Caki2 (cell line): ENCODE measurements at places on chromosomes 12 and 14. TPM values are rescaled to one million over a fixed set of nuclear protein-coding genes. Genes with fewer than 3 reads are reported as not detected.

The OR4N5 gene
- not detected in 2 replicates for total RNA-seq

DNA sequence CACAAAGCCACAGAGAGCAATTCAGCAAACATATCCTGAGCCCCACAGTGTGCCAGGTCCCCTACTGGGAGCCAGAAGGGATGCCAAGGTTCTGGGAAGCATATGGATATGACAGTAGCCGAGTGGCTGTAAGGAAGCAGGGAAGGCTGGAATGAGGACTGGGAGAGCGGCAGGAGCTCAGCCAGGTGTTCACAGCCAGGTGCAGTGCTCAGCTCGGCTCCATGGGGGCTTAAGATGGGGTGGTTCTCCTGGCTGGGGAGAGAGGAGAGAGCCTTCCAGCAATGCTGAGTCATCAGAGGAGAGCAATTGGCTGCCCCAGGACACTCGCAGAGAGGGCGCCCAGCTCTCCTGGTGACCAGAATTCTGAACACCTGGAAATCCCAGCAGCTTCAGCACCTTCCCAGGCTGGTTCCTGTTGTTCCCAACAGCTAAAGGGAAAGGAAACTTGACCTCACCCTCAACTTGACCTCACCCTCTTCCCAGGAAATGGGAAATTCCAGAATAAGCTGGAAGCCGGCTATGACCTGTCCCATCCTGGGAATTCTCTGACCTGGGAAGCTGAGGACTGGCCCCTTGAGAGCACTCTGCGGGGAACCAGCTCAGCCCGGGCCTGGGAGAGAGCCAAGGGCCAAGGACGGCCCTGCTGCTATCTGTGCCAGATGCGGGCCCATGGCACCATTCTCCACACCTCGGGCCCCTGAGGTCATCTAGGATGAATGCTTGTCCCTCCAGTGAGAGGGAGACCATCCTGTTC is 34.6 kb downstream of the SLC6A12 start:
- no peak for DNase-seq

The FGF23 gene
- total RNA-seq, result not detected in 2 replicates

DNA sequence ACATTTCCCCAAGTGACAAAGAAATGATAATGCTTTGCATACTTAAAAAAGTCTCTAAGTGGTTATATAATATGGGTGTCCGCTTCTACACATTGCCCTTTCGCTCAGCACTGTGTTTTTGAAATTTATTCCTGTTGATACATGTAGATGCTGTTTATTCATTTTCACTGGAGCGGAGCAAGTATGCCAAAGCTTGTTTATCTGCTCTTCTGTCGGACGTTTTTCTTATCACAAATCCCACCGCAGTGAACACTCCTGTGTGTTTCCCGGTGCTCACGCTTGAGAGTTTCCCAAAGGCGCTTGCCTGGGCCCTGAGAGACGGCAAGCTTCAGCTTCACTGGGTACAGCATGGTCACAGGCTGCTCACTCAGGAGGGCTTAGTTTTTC is 50.2 kb downstream of the TPCN1 start:
- no peak for DNase-seq

DNA sequence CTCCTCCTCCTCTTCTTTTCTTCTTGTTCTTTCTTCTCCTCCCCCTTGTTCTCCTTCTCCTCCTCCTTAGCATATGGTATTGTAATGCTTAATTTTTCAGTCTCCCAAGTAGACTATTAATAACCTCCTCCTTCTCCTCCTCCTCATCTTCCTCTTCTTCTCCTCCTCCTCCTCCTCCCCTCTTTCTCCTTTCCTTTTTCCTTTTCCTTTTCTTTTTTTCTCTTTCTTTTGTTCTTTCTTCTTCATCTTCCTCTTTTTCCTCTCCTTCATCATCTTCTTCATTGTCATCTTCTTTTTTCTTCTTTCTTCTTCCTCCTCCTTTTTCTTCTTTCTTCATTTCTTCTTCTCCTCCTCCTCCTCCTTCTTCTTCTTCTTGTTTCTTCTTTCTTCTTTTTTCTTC is 251.6 kb upstream of the ARHGAP5 start:
- DNase-seq, result no peak

The FAIM2 gene
- not detected in 2 replicates for total RNA-seq

DNA sequence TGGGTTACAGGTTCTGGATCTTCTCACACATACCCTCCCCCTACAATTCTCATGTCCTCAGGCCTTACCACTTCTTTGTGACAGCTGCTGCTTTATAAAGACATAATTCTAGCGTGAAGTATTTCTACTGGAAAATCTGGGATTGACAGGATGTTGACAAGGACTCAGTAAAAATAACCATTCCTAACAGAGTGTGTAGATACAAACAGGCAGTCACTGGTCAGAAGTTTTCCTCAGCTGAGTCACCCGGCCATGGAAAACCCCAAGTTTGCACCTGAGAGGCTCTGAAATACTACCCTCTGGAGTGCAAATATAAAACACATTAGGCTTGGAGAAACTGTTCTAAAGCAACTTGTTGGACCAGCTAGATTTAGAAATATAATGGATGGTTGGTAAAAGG is 54.4 kb downstream of the SPPL3 start:
- peak; percentile 63 for DNase-seq

DNA sequence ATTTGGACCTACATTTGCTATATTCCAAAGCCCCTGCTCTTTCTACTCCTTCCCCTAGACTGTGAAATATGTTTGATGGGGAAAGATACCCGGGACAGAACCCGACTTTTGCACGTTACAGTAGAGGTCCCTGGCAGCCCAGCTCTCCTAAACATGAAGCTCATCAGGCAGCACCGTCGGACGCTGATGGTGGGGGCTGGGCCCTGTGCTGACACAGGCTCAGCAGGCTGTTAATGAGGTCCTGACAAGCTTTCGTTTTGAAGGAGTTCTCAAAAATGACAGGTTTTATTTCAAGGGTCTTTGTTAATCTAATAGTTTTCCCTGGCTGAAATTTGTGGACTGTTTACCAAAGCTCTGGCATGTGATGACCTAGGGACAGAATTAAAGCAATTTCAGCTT is 102.3 kb downstream of the SLC25A47 start:
- no peak for DNase-seq

- no peak for DNase-seq
Measured at GRCh38 chr12:19085090-19085489, 44.4 kb upstream of the PLEKHA5 start.

- DNase-seq, result peak; percentile 8
Measured at GRCh38 chr12:108572166-108572790, 9.9 kb downstream of the ISCU start.

GRCh38 chr12:53659011-53659551 is 16.8 kb downstream of the ATP5MC2 start:
- DNase-seq, result peak; percentile 82

GRCh38 chr14:99687284-99688209 is 3.4 kb downstream of the CYP46A1 start:
- DNase-seq, result no peak

DNA sequence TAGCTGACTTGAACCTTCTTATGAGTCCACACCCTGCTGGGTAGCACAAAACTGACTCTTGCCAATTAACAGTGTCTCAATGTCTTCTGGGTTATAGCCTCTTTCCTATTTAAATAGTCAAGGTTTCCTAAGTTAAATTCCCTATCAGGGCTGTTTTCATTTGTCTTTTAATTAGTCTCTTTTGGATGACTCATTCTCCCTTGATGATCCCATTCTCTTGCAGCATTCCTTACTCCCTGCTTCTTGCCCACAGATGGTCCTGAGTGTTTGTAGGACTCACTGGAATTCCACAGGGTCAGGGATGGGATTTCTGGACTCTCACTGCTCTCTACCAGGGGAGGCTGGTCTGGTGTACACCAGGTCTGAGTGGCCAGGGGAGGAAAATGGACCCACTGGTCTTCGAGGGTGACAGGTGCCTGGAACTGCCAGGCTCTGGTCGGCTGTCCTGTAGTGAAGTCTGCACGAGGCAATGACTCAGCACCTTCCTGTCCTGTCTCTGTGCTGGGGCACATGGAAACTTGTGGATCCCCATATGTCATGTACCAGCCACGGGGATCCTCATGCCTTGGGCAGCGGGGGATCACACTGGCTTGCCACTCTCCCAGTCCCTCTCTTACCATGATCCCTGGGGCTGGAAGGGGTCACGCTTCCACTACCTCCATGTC is 236.5 kb upstream of the PELI2 start:
- peak; percentile 20 for DNase-seq

DNA sequence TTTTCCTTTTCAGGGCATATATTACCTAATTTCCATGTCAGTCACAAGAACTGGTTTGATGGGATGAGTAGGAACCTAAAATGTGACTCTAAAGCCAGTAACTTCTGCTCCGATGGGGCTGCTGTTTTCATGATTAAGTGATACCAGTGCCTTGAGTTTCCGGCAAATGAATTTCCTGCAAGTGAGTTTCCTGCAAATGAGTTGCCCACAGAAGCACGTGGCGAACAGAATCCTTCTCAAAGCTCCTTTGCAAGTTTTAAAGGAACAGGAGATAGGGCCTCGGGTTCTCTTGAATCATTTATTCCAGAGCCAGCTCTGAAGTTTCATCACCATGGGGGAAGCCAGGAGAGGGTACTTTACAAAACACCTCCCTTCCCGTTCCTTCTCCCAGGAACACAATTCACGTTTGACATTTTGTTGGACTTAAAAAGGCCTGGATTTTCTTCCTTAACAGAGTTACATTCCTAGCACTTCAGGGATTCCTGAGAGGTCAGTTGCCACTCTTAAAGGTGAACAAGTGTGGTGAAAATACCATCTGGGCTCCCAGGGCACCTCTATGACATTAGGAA is 2.2 kb upstream of the PPTC7 start:
- DNase-seq, result no peak

DNA sequence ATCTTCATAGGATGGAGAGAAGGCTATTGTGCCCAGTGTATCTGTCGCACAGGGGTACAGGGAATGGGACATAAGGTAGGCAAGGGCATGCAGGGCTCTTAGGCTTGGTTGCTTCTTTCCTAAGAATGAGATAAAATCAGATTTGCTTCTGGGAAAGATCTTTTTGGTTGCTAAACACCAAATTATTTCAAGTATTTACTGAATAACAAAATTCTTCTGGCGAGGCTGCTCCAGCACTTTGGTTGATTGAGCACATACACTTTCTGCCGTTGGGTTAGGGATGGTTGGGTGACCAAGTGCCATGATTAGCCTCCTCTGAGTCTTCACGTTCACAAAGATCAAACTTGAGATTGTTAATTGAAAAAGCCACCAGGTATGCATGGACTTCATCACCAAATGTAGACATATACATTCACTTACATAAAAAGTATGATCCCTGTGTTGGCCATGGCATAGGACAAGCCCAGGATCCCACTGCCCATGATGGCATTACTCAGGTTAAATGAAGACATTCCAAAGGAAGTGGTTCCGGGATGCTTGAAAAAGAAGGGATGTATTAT is 38.2 kb downstream of the SLC38A4 start:
- no peak for DNase-seq

- no peak for DNase-seq
Measured at GRCh38 chr12:11658791-11659190, 9.3 kb downstream of the ETV6 start.

DNA sequence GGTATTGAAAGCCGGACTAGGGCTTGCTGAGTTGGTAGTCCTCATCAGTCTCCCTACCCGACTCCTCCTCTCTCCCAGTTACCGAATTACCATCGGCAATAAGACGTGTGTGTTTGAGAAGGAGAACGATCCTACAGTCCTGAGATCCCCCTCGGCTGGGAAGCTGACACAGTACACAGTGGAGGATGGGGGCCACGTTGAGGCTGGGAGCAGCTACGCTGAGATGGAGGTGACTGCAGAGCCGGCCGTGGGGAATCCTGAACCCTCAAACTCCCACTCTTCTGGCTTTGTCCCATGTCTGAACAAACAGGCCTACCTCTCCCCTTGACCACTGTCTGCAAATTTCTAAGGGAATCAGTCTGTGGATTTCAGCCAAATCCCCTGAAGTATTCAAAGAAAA is 82.9 kb downstream of the ACACB start:
- no peak for DNase-seq

The SLCO1B1 gene
- not detected in 2 replicates for total RNA-seq

- DNase-seq, result no peak
Measured at GRCh38 chr12:52629281-52630007, 11.1 kb upstream of the KRT73 start.

GRCh38 chr12:120668868-120669840 is 17.8 kb upstream of the MLEC start:
- DNase-seq, result peak; percentile 22
